Thoracic aorta (tissue), 2 donors: ENCODE measurements at places on chromosomes 13 and 19. TPM values are rescaled to one million over a fixed set of nuclear protein-coding genes. Genes with fewer than 3 reads are reported as not detected.

DNA sequence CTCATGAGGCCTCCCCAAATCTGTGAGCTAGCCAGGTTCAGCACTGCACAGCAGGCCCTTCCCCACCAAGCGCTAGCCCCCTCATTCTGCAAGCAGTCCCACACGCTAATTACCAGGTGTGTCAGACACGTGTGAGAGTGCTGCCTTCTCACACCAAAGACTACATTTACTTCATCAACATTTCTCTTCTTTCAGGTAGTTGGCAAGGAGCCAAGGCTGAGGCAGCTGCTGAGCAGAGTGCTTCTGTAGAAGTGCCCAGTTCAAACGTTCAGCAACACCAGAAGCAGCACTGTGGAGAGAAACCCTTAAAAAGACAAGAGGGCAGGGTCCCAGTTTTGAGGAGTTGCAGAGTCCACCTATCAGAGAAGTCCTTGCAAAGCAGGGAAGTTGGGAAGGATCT, 6.4 kb downstream of the ZNF773 start:
- no peak for DNase-seq

DNA sequence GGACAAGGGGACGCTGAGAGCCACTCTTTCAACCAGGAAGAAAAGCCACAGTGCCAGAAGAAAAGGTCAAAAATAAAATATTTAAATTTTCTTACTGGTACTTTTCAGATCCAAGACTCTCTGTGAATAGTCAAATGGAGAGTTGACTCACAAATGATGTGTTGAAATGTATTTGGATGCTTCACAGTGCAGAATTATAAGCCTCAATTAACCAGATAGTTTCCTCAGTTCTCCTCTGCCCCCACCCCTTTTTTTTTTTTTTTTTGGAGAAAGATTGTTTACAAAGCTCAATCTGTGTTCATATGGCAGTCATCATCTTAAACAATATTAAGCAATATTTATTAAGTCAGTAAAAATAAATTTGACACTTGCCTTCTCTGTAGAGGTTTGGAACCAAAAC, 470.8 kb downstream of the FGF9 start:
- DNase-seq: no peak

DNA sequence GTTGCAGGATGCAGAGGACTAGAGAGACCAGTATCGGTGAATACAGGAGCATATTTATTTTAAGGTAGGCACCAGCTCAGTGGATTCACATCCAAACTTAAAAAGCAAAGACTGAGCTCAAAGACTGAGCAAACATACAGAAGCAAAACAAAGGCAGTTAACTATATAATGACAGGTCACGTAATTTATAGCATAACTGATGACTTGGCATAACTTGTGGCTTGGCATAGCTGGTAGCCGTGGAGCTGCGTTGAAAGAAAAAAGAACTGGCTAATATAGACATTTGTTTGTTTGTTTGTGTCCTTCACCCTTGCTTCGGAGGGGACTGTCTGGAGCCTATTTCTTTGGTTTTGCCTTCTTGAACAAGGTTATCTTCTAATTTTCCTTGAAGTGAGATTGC, 33.7 kb downstream of the ZNF493 start:
- no peak for DNase-seq

DNA sequence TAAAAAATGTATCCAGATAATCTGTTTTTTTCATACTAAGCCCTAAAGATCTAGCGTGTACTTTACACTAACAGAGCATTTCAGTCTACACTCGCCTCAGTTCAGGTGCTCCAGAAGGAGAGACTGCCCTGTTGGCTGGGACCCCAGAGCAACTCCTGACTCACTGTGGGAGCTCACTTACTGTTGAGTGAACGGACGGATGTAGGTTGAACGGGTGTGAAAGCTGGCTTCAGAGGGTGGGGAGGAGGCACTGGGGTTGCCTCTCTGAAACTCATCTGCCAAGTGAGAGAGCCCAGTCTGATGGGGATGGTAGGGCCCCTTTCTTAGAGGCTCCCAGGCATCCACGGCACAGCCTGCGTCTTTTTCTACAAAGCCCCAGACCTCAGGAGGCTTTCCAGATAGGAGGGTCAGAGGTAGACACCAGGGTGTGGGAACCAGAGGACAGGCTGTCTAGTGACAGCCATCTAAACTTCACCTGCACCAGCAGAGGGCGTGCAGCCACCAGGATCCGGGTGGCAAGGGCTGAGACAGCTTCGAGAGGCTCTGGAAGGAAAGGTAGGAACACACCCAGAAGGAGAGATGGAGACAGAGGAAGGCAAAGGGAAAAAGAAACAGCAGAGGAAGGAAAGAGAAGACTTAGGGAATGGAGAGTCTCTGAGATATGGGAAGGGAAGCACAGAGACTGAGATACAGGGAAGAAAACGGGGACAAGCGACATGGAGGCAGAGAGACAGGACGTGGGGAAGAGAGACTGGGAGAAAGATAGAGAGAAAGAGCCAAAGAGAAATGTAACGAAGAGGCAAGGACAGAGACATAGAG, 3.7 kb downstream of the KASH5 start:
- DNase-seq: no peak

- no peak for DNase-seq
Measured at GRCh38 chr13:109152311-109152820, 523.0 kb downstream of the MYO16 start.

GRCh38 chr13:79382545-79383275, 23.3 kb downstream of the RBM26 start:
- DNase-seq: no peak

GRCh38 chr13:48533961-48534600, 1.2 kb upstream of the RCBTB2 start:
- DNase-seq: no peak

- DNase-seq: no peak
Measured at GRCh38 chr13:109858319-109858718, 71.9 kb upstream of the IRS2 start.

- no peak for DNase-seq
Measured at GRCh38 chr13:98925949-98926348, 51.9 kb downstream of the DOCK9 start.

DNA sequence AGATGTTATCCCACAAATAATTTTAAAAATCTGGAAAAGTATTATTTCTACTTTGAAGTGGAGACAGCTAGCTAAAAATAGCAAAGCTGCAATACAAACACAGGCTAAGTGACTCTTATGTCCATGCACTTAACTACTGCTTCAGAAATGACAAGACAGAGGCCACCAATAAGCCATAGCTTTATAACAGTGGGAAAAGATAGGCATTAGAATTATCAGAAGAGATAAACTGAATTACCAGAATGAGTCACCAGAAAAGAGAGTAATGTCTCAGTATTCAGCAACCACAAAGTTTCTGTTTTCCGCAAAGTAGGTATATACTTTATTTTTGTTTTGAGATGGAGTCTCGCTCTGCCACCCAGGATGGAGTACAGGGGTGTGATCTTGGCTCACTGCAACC, 17.1 kb downstream of the CLN5 start:
- DNase-seq: no peak

DNA sequence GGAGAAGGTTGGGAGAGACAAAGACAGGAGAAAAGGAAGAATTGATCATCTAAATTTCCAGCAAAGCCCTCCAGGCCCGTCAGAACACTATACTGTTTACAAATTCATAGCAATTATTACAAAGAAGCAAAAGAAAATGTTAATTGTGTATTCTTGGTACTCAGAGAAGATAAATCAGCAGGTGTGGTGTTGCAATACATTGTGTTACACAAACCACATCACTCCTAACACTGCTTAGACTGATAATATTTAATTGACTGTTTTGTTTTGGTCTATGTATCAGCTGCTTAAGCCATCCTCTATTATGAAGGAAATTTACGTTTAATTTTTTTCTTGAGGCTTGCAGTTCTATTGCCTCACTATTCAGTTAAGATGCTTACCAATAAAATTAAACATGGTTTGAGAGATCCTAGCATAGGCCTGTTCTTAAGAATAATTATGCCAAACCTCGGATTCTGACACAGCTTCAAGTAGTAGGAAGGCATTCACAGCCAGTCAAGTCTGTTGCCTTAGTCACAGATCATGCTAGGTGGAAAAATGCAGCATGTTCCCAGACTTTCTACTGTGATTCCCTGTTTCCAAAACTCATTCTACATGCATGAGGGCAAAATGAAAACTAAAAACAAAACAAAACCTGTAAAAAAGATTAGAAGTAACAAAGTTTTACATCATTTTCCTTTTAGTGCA, 129.2 kb downstream of the TBC1D4 start:
- DNase-seq: no peak

GRCh38 chr13:99989276-99990125, 7.9 kb downstream of the ZIC2 start:
- no peak for DNase-seq

- DNase-seq: no peak
Measured at GRCh38 chr19:11479090-11479897, 1.6 kb downstream of the ELAVL3 start.

DNA sequence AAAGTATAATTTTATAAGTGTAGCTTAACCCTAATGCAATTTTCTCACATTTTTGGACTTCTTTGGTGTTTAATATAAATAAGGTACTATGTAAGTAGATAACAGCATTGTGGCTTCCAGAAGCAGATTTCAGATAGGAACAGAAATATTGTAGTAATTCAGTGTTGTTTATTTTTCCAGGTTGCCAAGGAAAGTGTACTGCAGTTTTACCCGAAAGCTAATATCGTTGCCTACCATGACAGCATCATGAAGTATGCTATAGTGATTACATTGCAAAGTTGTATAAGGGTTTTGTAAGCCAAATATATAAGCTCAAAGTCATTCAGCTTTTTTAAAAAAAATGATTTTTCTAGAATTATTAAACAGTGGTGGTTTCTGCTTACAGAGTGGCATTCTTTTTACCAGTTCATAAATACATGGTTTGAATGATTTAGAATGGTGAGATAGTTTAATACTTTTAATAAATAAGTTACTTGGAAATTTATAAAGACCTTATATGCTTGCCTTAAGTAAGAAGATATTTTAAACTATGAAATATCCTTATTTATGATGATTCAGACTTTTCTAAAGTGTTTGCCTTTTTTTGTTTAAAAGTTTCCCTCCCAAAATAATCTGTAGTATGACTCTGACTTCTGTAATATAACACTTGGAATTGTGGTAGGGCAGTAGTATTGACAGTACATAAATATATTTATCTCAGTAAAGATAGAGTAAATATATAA, 3.7 kb downstream of the UBA2 start:
- no peak for DNase-seq

DNA sequence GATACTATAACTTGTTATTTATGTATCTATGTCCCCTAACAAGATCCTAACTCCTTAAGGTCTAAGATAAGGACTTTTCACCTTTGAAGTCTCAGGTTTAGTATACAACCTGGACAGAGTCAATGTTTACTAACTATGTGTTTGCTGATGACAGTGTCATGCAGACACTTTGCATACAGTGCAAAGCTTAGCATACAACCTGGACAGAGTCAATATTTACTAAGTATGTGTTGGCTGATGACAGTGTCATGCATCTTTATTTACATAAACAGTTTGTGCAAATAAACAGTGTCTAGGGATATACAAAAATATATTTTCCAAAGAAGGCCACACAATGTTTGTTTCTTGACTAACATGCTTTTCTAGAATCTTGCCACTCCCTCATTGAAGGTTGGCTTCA, 34.7 kb downstream of the DCT start:
- DNase-seq: no peak

GRCh38 chr13:114027826-114028225, 54.0 kb upstream of the C13orf46 start:
- no peak for DNase-seq

GRCh38 chr13:25847145-25847544, 204.7 kb downstream of the SHISA2 start:
- no peak for DNase-seq

DNA sequence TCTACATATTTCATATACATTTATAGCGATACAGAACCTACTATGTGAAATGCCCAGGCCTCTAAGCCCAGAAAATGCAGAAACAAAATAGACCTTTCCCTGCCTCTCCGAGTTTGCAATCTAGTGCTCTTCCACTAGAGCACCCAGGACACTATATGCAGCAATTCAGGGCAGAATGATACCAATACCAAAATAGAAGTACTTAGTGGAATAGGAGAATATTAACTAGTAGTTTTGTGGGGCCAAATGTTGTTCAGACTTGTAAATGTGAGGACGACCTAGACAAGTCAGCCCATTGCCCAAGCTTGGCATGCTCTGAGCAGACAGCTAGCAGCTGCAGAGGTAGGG, 35.8 kb upstream of the FLT1 start:
- no peak for DNase-seq

DNA sequence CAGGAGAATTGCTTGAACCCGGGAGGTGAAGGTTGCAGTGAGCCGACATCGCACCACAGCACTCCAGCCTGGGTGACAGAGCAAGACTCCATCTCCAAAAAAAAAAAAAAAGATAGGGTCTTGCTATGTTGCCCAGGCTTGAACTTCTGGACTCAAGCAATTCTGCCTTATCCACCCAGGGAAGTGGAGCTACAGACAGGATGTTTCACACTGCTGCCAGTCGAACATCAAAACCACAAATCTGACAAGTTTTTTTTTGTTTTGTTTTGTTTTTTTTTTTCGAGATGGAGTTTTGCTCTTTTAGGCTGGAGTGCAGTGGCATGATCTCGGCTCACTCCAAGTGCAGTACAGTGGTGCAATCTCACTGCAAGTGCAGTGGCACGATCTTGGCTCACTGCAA, 10.8 kb downstream of the XPO4 start:
- no peak for DNase-seq

- DNase-seq: no peak
Measured at GRCh38 chr19:10797078-10797477, 38.9 kb downstream of the TMED1 start.

- no peak for DNase-seq
Measured at GRCh38 chr13:95355494-95355893, 54.2 kb upstream of the ABCC4 start.

DNA sequence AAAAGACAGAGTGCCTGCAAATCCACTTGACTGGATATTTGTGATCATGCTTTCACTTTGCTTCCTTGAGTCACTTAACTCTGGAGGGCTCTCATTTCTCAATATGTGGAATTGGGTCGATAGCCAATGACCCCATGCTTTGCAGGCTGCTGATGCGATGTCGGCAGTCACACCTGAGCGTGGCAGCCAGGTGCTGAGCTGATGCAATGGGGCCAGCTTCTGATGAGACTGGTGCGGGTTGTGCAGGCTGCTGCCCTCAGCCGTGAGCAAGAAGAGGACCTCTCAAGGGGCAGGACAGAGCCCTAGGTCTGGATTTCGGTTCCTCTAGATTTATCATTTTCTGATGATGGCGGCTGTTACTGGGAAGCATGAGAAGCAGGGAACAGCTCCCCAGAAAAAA, 334.1 kb downstream of the TEX29 start:
- no peak for DNase-seq

STOML3 gene
- total RNA-seq: not detected

ZNF845 gene
- 7.4 TPM for total RNA-seq

SYNGR4 gene
- total RNA-seq: not detected

GADD45GIP1 gene
- 42.8 TPM for total RNA-seq

CDX2 gene
- not detected for total RNA-seq

OVOL3 gene
- total RNA-seq: not detected

ZNF329 gene
- 6.8 TPM for total RNA-seq

SYMPK gene
- 84.7 TPM for total RNA-seq

MIA gene
- not detected for total RNA-seq

SIGLEC7 gene
- 2.4 TPM for total RNA-seq

ZNF610 gene
- 1.8 TPM for total RNA-seq

LAIR2 gene
- total RNA-seq: not detected

LRRC63 gene
- not detected for total RNA-seq

EDDM13 gene
- not detected for total RNA-seq

ZNF480 gene
- 8.5 TPM for total RNA-seq

ONECUT3 gene
- not detected for total RNA-seq

ADGRE1 gene
- total RNA-seq: 0.42 TPM
